Activated CD8-positive, alpha-beta T cell treated with anti-CD3 and anti-CD28 coated beads, Interleukin-2, amount 10 ng/mL, durations not matched to agents 7 days and 5 days (primary cell): ENCODE measurements at places on chromosomes 13 and 19. TPM values are rescaled to one million over a fixed set of nuclear protein-coding genes. Genes with fewer than 3 reads are reported as not detected.
A peak's percentile ranks its signal among the peaks of the same experiment; 100 is the strongest.

ANGPTL8 gene
- not detected for total RNA-seq

ZFP36 gene
- 72.4 TPM for total RNA-seq

TSPAN16 gene
- total RNA-seq = not detected

TEX29 gene
- total RNA-seq = not detected

OXGR1 gene
- not detected for total RNA-seq

DNA sequence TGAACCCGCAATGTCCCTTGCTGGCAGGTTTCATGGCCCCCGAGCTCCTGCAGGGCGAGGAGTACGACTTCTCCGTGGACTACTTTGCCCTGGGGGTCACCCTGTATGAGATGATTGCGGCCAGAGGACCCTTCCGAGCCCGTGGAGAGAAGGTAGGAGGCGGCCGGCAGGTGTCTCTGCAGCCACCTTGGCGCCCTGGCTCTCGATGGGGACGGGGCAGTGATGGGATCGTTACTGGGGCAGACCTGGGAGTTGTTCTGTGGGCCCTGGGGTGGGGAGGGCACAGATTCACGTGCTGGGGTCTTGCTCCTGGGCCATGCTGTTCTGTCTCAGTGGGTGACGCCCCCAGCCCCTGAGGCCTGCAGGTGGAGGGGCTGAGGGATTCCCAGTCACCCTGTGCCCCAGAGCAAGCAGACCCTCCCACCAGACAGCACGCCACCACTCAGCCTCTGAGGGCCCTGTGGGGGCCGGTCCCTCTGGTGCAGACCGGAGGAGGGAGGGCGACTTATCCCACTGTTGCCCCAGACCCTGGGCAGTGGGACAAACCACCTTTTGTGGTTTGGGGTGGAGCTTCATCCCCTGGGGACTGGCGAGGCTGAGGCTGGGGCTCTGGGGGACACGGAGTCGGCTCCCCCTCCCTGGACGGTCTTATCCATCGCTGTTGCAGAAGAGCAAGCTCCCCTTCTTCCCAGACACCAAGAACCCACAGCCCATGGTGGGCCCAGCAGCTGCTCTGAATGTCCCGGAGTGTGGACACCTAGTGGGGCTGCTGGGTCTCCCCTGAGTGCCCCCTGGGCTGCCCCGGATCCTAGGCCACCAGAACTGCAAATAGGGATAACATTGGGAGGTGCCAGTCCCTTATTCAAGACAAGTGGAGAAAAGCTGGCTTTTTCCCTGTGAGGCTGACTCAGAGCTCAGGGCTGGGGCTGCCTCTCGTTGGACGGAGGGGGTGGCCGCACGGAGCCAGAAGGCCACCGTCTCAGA lies 27.5 kb upstream of the TMEM255B start:
- DNase-seq = no peak

GRCh38 chr13:50073340-50073739 lies 58.1 kb downstream of the KCNRG start:
- DNase-seq = no peak

- peak; percentile 61 for DNase-seq
Observed at GRCh38 chr19:1590641-1591397, 1.8 kb downstream of the MBD3 start.

- DNase-seq = no peak
Observed at GRCh38 chr19:29705706-29706105, 9.4 kb downstream of the C19orf12 start.

DNA sequence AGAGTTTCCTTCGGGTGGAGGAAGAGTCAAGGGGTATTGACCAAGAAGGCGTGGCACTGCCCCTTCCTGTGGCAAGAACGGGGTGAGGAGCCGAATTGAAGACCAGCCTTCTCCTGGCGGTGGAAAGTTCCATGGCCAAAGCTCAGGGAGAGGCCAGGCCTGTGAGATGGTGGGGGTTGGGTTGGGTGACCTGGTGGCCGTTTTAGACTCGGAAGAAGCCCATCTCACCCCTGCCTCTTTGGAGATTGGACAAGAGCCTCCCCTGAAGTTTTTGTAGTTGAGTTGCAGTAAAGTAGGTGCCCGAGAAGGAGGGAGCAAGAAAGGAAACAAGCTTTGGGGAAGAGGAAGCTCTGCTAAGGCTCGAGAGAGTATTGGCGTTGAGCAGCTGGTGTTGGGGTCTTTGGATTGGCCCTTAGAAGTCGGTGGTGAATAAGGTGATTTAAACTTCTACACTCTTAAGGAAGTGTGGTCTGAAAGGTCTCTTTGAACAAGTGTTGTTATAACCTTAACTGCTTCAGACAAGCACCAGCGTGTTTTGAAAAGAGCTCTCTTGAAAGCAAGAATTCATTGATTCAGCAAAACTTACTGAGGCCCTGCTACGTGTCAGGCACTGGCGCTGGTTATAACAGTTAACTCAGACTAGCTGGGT lies 964 bp downstream of the SPINT2 start:
- peak; percentile 38 for DNase-seq

- no peak for DNase-seq
Observed at GRCh38 chr13:100951016-100951415, 276.4 kb upstream of the TMTC4 start.

GRCh38 chr13:53341144-53341510 lies 312.5 kb downstream of the OLFM4 start:
- no peak for DNase-seq

GRCh38 chr19:40139533-40140287 lies 49.0 kb upstream of the ZNF780A start:
- DNase-seq = peak; percentile 47

DNA sequence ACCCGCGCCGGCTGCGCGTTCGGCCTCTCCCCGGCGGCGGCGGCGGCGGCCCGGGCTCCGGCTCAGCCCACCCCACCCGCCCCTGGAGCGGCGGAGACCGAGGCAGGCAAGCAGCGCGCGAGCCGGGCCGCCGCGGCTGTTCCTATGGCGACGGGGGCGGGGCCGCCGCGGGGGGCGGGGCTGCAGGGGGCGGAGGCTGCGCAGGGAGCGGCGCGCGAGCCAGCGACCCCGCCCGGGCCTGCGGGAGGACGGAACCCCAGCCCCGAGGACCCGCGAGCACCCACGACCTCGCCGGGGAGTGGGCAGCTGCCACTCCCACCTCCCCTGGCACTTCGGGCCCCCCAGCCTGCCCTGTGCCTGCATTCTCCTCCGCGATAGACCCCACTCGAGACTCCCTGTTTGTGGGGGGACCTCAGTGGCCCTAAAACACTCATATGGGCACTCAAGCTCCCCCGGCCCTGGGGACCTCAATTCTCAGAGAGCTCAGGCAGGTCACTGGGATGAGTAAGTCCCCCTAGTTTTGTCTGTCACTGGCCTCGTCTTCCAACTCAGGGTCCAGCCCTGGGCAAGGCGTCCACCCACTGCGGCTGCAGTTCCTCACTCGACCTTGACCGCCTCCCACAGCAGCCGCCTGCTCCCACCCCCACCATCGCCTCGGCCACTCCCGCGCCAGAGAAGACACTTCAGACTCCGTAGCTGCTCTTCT lies at the start of gene CTXN1:
CTXN1 (minus strand) TSS at position 115 of the 706 bp plus-strand sequence. CDS start 597 bp downstream, outside the sequence.
- DNase-seq = peak; percentile 75

DNA sequence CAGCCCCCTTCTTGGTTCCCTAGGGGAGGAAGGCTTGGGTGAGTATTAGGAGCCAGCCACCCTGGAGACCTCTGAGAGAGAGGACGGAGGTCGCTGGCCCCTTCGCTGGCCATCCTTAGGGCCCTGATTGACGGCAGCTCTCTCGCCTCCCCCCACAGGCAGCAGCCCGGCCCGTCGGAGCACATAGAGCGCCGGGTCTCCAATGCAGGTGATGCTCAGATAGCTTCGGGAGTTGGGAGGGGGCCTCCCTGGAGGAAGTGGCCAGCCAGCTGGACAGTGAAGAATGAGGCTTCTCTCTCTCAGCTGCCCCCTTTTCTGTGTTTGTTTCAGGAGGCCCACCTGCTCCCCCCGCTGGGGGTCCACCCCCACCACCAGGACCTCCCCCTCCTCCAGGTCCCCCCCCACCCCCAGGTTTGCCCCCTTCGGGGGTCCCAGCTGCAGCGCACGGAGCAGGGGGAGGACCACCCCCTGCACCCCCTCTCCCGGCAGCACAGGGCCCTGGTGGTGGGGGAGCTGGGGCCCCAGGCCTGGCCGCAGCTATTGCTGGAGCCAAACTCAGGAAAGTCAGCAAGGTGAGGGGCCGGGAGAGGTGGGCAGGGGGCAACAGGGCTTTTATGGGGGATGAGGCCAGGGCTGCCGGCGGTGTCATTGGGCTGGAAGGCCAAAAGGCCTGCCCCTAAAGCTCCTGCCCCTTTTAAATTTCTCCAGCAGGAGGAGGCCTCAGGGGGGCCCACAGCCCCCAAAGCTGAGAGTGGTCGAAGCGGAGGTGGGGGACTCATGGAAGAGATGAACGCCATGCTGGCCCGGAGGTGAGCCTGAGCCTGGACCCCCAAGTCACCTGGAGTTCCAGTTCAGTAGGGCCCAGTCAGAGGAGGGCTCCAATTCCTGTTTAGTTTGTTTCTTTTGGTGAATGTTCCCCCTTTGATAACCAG lies 15.0 kb downstream of the VASP start:
- no peak for DNase-seq
